Stimulated activated naive CD4-positive, alpha-beta T cell (primary cell): ENCODE measurements at places on chromosomes 3 and 15.

- DNase-seq = peak; percentile 7
These were observed 62.8 kb upstream of the MEX3B start for GRCh38 chr15:82108489-82109078.

- no peak for DNase-seq
These were observed 82.5 kb downstream of the SOX2 start for GRCh38 chr3:181794011-181794790.

- DNase-seq = no peak
These were observed 97.6 kb downstream of the TPRG1 start for GRCh38 chr3:189269365-189269764.

GRCh38 chr3:141271279-141272030, 39.8 kb downstream of the PXYLP1 start:
- no peak for DNase-seq

GRCh38 chr3:185103359-185104127, 49.3 kb downstream of the C3orf70 start:
- no peak for DNase-seq

DNA sequence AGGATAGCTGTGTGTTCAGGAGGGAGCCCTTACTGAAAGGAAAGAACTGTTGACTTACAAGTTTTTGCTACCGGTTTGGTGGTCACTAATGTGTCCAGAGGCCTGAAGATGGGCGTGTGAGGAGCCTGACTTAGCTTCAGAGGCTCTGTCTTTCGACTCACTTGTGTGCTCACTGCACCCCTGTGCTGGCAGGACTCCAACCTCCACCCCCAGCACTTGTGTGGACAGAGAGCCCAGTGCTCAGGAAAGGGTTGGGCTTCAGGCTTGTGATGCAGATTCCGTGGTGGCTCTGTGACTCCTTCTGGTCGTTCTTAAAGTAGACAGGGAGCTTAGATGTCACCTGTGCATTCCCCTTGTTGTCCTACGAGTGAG, 100.9 kb downstream of the PGPEP1L start:
- no peak for DNase-seq

GRCh38 chr15:70505936-70506912, 257.1 kb downstream of the UACA start:
- DNase-seq = no peak

DNA sequence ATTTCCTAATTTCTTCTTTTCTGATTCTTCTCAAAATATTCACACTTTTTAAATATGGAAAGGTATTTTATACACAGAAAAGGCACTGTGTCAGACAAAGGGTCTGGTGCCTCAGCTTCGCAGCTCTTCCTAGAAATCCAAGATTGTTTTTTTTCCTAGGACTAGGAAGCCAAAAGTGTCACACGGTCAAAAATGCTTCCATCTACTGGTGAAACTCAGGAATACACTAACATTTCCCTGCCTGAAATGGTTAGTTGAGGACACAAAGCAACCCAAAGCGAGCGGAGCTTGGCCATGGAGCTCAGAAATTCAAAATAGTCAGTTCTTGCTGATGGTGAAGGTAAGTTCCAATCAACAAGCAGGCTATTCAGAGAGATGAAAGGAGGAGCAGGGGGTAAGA, 426.5 kb upstream of the RASGRP1 start:
- no peak for DNase-seq

DNA sequence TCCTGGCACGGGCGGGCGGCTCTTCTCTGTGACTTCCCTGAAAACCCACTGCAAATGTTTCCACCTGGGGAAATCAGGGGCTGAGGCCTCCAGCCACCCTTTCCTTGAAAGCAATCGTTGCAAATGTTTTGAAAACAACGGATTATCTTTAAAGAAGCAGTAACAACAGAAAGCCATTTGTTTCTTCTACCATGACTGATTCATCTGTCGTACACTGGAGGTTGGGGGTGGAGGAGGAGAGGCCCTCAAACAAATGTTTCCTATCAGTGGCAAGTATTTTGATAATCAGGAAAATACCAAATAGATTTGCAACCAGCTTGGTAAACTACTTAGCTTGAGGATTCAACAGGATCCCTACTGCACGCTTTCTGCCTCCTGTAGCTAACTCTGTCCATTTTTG, 114.9 kb downstream of the PDZRN3 start:
- DNase-seq = no peak

DNA sequence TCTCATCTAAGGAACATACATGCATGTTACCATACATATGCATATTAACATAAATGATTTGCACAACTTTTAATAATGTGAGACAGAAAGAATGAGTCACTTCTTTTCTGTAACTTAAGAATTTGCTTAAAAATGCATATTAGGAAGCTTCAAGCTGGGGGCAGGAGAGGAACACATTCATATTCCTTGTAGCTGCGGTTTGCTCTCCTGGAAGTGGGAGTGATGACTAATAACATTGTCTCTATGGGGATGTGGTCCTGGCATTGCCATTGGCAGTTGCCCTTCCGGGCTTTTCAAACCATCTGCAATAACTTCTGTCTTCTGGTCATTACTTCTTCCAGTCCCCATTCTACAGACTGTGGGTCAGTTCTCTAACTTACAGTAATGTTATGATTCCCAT, 15.6 kb downstream of the CHST2 start:
- no peak for DNase-seq

DNA sequence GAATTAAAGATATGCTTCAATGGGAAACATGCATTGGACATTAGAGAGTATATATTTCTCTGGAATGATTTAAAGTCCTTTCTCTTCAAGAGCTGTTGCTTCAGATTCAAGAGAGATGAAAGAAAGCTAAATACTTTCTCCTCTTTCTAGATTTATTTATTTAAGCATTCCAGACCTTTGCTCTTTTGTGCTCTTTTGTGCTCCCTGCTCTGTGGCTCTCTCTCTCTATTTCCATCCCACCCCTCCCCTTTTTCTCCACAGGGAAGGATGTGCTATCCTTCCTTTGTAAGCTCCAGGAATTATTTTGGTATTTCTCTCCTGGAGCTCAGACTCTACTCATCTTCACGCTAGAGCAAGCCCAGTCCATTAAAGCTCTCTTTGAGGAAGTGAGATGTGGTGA, 871.9 kb upstream of the GBE1 start:
- no peak for DNase-seq

DNA sequence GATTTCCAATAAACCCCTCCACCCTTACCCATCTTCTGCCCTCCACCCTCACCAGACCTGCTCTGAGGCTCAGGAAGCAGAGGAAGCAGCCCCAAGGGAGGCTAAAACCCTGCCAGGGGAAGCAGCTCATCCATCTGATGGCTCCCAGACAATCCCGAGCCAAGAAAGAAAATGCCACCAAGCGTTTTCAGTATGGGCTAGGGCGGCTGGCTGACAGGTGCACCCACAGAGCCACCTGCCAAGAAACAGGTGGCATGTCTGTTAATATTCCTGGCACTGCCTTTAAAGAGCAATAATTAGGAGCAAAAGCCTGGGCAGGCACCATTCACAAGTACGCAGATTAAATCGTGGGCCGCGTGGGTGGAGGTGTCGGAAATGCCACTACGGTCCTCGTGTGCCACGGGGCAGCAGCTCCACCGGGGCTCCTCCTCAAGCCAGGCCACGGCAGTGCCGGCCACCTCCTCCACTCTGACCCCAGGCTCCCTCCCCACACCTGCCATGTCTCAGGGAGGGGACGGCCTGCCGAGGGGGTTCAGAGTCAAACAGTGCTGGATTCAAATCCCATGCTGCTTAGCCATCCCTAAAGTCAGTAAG, 23.9 kb upstream of the GRIP2 start:
- no peak for DNase-seq

DNA sequence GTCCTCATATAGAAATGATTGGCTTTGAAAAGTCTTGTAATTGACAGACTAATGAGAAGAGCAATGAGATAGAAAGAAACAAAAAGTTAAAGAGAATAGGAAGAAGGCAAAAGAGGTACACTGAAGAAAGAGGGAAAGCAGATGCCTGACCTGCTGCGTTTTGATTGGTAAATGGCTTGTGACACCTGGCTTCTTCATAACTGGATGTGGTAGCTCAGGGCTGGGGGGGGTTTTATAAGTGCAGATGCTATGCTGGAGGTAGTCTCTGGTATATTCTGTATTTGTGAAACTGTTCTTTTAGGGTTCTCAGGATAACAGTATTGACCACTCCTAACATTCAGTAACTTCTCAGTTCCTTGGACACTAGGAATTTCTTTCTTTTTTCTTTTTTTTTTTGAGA, 1.4 kb downstream of the STARD9 start:
- no peak for DNase-seq

- peak; percentile 53 for DNase-seq
These were observed 5.5 kb downstream of the CSRNP1 start for GRCh38 chr3:39147711-39148434.

DNA sequence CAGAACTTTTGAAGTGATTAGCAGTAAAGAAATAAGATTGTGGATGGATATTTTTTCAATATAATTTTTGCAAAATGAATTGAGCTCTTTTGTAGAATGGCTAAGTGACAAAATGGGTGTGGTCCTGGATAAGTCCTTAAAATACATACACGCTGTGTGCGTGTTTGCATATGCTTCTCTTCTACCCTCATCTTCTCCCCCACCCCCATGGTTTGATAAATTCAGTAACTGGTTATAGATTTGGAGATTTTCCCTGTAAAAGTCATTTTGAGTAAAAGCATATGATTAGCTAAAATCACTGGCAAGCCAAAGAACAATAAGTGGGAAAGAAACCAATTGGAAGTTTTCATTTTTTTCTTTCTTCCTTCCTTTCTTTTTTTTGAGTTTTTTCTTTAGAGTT, 453.9 kb upstream of the MDFIC2 start:
- DNase-seq = no peak

DNA sequence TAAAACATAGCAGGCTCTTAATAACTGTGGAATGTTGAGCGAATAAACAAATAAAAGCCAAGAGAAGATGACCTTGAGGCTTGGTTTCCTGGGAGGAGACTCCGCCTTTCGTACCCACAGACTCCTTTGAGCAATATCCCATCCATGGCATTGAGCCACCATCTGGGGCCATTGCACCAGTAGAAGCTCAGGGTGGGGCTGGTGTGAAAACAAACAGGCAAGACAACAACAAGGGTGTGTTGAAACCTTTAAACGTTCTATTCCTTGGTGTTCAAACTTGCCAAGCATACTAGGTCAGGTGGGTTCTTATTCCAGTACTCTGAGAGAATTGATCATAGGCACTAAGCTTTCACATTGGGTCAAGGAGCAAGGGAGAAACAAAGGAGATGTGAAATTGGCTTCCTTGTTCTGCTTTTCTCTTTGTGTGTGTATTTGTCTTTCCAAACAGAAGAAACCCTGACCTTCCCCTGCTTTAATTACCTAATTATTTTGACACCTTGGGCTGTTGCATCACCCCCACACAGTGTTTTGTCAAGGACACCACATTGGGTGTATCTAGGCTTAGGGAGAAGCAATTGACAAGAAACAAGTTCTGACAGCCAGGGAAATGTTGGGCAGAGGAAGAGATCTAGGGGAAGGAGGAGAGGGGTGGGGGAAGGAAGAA, 105.1 kb upstream of the BCL6 start:
- no peak for DNase-seq

- no peak for DNase-seq
These were observed 42.5 kb downstream of the ANXA2 start for GRCh38 chr15:60355148-60355857.

DNA sequence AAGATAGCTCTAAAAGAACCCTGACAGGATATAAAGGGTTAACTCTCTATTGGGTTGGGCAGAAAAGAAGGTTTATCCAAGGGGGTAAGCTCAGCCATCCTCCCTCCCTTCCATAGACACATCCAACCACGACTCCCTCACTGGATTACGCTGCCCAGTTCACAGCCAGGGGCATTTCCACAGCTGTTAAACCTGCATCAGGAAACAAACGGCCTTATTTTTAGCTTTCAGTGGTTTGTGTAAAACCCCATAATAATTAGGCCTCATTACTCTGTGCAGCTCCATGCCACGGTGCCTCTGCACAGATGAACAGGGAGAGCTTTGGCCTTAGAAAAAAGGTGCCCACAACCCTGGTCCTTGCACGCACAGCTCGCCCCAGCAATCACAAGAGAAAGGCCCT, 110.6 kb downstream of the GABRB3 start:
- DNase-seq = no peak

DNA sequence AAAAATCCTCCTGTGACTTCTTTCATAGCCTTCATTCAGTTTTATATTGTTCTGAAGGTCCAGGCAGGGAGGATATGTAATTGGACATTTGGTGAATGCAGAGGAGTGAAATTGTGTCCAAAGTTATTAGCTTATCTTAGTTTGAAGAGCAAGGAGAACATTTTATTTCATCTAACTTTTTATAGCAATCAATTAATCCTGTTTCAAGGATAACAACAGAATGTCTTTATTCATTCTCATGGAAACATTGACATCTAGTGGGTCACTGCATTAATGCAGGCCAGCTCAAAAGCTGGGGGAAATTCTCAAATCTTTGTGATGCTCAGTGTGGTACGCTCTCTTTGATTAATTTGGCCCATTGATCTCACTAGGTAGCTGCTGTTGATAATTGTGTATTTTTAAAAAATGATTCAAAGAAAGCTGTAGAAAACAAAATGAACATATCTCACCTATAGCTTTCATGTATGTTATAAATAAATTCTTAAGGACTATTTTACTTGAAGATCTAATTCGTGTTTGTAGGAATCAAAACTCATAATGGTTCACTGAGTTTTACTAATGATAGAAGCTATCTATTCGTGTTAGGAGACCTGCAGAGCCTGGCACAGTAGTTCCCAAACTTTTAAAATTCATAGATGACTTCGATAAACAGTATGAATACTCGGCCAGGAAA, 150.8 kb upstream of the KCNMB2 start:
- DNase-seq = peak; percentile 41

- DNase-seq = no peak
These were observed 107.4 kb downstream of the TPRA1 start for GRCh38 chr3:127483005-127483641.

GRCh38 chr3:173586166-173586565, 188.6 kb downstream of the NLGN1 start:
- no peak for DNase-seq

DNA sequence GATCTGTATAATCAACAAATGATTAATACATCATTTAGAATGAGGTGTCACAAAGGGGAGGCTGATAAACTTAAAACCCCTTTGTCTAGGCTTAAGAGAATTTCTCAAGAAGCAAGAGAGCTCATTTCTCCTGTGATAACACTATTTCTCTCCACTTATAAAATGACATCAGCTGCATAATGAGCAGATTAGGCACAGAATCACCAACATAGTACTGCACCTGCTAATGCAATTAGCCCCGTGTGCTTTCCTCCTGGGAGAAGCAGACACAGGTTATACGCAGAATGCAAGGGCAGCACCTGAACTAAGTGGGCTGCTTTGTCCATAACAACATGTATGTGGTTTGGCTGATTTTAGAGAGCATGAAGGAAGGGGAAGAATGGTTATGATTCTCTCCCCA, 515.3 kb upstream of the CFAP20DC start:
- no peak for DNase-seq

DNA sequence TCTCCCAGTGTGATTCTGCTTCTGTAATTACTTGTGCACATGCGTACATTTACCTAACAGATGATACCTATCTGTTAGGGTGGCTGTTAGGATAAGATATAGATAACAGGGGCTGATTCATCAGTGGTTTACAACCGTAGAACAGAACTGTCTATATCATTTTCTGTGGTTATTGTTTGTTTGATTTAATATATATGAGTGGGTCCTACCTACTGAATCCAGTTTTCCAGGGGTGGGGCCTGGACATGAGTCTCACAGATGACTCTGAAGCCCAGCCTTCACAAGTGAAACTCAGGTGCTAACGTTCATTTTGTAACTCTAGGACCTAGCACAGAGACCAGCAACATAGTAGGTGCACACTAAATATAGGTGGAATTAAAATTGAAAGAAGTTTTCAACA, 10.4 kb upstream of the ACAP2 start:
- DNase-seq = no peak
